ENCODE measurements at places on chromosomes 3 and 15. TPM values are rescaled to one million over a fixed set of nuclear protein-coding genes. Genes with fewer than 3 reads are reported as not detected.

Gene CILP
- total RNA-seq, result 1.5 TPM

Gene MUC13
- not detected for total RNA-seq

Gene NMB
- 1.8 TPM for total RNA-seq

Gene AADACL2
- total RNA-seq, result not detected

Gene XCR1
- not detected for total RNA-seq

Gene SSUH2
- 0.37 TPM for total RNA-seq
